ENCODE measurements at places on chromosomes 16 and 17.

DNA sequence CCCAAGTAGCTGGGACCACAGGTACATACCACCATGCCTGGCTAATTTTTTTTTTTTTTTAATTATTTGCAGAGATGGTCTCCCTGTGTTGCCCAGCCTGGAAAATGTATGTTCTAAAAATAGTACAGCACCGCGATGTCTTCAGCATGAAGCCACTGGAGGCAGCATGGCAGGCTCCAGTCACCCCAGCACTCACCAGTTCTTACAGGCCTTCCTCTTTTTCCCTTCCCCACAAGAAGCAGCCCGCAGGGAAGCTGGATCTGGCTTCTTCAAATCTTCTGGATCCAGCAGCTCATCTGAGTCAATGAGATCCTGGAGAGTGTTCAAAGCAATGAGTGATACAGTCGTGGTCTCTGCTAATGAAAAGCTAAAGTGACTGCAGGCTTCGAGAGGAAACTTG, 16.2 kb downstream of the CIAPIN1 start:
- no peak for DNase-seq

DNA sequence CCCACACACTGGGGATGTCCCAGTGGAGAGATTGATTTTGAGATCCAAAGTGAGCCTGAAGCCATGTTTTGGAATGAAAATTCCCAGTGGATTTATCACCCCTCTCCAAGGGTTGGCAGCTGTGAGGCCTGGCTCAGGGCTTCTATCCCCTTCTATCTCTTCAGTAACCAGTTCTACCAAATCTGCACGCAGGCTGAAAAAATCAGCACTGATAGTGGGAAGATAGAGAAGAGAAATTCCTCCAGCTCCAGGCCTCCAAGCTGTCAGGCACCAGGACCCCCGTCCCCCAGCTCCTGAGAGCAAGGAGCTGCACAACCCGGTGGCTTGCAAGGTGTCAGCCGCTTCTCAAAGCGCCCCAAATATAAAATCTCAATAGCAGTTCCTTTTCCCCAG, 1.0 kb downstream of the FLOT2 start:
- DNase-seq = no peak

DNA sequence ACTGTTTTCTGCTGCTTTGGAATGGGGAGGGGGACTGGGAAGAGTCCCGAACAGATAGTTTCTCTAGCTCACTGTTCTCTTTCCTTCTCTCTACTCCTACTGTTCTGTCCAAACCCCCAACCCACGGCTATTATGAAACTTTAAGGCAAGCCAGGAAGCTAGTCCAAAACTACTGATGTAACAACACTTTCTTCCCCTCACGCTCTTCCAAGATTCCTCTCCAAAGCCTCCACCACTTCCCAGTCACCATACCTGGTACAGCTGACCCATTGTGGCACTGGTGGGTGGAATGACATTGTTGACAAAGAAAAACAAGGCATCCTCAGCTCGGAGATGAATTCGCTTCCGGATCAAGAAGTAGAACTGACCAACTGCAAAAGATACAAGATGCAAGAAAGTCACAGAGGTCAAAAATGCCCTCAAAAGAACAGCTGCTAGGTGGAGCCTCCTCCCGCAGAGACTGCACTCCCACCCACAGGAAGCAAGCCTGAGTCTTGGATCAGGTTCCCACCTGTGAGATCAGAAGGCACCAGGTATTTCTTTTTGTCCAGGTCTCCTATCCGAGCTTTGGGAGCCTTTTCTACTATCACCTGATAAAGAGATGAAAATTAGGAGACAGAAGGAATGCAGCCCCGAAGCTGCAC, 1.0 kb downstream of the GABARAP start:
- DNase-seq = no peak

GRCh38 chr17:73305845-73306836, 5.7 kb downstream of the CDC42EP4 start:
- DNase-seq = no peak

DNA sequence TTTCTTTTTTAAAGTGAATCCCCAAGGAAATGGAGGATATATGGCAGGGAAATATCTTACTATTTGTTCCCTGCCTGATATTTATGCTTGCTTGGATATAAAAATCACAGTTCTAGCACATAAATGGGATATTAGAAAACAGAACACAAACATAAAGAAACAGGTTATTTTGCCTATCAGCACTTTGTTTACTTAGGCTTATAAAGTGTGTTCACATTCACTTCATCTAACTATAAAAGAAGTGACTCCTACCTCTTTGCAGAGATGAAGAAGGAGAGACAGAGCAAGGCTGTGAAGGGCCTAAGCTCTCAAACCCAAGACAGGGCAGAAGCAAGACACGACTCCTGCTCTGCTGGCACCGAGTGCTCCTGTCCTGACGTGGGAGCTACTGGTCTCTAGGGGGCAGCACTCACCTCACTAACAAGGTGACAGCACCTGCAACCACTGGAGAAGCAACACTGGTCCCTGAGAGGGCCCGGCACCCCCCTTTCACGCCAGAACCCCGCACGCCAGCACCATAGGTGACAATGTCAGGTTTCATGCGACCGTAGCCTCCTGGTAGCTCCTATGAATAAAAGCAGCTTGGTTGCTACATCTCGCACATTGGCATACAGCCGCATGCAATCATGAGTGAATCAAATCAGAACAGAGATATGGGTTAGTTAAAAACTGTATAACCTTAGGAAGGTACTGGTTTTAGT, 32.0 kb downstream of the MBTPS1 start:
- DNase-seq = no peak

GRCh38 chr16:9499941-9500593, 408.6 kb downstream of the HAPSTR1 start:
- no peak for DNase-seq

DNA sequence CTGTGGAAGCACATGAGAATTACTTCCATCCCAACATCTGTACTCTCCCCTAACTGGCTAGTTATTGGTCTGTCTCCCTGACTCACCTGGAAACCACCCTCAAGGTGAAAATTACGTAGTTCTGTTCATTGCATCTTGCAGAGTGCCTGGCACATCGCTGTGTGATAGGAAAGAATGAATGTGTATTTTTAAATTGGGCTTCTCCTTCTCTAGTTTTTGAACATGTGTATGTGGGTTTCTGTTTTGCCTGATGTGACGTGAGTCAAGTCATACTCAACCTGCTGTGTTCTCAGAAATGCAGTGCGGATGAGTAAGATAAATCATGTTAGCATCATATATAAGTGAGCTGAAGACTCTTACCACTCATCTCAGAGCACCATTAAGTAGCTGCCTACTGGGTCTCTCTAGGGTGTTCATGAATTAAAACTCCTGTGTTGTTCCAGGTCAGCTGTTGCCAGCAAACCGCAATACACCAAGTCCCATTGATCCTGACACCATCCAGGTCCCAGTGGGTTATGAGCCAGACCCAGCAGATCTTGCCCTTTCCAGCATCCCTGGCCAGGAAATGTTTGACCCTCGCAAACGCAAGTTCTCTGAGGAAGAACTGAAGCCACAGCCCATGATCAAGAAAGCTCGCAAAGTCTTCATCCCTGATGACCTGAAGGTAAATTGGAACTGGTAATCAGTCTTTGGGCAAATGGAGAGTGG, 50.2 kb downstream of the HLF start:
- no peak for DNase-seq

DNA sequence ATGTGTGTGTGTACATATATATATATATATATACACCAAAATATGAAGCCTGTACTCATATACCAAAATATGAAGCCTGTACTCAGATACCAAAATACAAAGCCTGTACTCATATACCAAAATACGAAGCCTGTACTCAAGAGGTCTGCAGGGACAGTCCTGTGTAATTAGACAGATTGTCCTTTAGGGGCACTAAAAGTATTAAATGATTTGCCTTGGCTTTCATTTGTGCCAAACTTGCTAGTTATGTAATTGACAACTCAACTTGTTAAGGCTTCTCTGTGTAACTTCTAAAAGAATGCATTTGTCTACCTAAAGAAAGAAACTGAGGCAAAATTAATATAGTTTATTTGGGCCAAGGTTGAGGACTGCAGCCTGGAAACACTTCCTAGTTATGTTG, 30.8 kb upstream of the DHX40 start:
- DNase-seq = no peak

Measured in substantia nigra (tissue), 51 donors.